C1 segment of cervical spinal cord (tissue), 14 donors: ENCODE measurements at places on chromosomes 12 and 14.
A peak's percentile ranks its signal among the peaks of the same experiment; 100 is the strongest.

DNA sequence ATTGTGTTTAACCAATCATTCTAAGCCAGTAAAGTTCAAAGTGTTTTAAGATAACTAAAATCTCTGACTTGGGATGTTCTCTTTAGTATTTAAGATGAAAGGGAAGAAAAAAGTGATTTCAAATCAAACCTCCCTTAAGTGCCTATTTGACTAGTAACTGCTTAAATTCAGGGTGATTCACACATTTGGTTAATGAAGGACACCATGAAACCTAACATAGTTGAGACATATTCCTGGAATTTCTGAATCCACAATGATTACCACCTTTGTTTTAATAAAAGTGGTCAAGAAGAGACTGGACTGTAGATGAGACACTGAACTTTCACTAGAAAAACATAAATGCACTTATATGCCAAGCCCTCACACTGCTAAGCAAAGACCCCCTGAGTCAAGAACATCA lies 138.7 kb downstream of the MED13L start:
- DNase-seq, result no peak

DNA sequence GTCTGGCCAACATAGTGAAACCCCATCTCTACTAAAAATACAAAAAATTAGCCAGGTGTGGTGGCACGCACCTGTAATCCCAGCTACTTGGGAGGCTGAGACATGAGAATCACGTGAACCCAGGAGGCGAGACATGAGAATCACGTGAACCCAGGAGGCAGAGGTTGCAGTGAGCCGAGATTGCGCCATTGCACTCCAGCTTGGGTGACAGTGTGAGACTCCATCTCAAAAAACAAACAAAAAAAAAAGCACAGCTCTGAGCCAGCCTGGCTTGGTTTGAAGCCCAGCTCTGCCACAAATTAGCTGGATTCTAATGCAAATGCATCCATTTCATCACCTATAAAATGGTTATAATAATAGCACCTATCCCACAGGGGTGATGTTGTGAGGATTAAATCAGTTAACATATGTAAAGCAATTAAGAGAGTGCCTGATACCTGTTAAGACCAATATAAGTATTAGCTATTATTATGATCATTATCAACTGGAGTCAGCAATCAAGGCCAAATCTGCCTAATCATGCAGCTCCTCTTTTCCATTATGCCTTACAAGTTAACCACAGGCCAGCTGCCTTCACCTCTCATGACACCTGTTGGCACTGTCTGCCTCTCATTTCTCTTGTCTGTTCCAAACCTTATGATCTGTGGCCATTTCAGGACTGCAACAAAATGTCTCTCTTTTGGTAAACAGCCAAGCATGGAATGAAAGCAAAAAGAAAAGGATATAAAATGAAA lies 2.1 kb downstream of the GNPTAB start:
- no peak for DNase-seq

GRCh38 chr12:116455540-116456329 lies 103.4 kb upstream of the MAP1LC3B2 start:
- peak; percentile 6 for DNase-seq

GRCh38 chr12:100842156-100842555 lies 47.6 kb downstream of the ANO4 start:
- DNase-seq, result no peak

GRCh38 chr12:68932128-68932960 lies 627 bp downstream of the CPM start:
- DNase-seq, result peak; percentile 52

- DNase-seq, result no peak
Observed at GRCh38 chr14:90583427-90583826, 186.6 kb downstream of the CALM1 start.

GRCh38 chr14:63276492-63277342 lies 42.0 kb downstream of the GPHB5 start:
- DNase-seq, result no peak

DNA sequence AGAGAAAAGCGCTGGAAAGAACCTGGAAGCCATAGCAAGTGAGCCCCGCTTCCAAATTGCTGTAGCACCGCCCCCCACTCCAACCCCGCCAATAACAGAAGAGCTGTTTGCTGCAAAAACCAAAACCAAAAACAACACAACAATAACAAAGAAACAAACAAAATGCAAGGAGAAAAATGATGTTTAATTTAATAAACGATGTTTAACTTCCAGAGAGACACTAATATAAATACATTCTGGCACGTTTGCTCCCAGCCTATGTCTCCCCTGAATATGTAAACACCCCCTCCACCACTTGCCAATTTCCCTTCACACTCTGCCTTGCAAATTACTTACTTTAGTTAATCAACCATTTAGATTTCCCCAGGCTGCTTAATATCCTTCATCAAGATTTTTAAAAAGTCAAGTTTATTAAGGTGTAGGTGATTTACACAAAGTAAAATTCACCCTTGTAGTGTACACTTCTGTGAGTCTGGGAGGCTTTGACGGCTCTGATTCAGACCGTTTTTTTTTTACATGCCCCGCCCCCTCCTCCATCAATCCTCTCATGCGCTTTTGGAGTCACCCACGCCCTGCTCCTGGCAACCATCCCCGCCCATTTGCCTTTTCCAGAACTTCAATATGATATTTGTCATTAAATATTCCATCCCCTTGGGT lies 482 bp upstream of the IFI27L2 start:
- DNase-seq, result peak; percentile 40

DNA sequence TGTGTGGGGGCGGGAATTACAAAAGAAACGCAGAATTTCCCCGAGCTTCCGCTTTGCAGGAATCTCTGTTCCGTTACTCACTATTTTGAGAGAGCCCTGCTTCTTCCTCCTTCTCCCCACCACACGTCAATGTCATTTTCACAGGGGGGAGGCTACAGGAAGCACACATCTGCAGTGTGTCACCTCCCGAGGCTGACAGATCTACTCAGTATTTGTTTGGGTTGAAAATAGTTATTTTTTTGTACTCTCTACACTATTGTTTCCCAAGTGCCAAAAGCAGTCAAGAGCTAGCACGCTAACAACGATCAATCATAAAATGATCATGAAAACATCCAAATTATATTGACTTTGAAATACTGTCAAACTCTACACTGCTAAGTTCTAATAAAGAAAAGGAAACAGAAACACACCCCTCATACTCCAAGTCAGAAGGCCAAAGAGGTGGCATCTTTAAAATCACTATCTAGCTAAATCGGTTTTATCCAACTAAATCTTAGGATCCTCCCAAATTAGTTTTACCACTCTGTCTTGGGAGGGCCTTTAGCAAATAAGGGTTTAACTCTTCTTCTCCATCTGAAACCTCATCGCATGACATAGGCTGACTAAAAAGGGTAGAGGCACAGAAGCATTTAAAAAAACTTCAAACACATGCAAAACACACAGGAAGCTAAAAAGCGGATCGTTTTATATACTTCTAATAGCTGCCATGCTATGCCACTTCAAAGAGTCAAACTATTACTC lies 51.8 kb downstream of the FOXN3 start:
- DNase-seq, result no peak

DNA sequence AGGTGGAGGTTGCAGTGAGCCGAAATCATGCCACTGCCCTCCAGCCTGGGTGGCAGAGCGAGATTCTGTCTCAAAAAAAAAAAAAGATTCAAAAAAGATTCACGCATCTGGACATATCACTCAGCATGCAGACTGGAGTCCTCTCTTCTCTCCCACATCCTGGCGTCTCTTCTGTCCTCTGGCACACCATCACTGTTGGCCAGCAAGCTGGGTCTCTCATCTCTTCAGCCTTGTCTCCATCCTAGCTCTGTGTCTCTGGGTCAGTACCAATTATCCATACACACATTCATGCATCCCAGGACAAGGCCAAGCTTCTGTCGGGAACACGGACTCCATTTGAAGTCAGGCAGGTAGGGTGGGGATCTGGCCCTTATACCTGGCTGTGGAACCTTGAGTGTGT lies 105.5 kb upstream of the MAP1LC3B2 start:
- DNase-seq, result no peak

- no peak for DNase-seq
Observed at GRCh38 chr14:72878746-72879145, 15.2 kb downstream of the DPF3 start.
